Fibroblast of lung (primary cell): ENCODE measurements at places on chromosomes 11 and 22. TPM values are rescaled to one million over a fixed set of nuclear protein-coding genes. Genes with fewer than 3 reads are reported as not detected.

Gene BBOX1
- not detected in 2 replicates for total RNA-seq

Gene CARNS1
- total RNA-seq: under 0.01 and 0.17 TPM in 2 replicates

Gene RFPL2
- total RNA-seq: not detected in 2 replicates

Gene WBP2NL
- 1.3 and 1.8 TPM in 2 replicates for total RNA-seq

Gene MAPK8IP1
- total RNA-seq: 6.6 and 7.4 TPM in 2 replicates

Gene SULT4A1
- total RNA-seq: under 0.01 and 0.50 TPM in 2 replicates

Gene MFNG
- total RNA-seq: under 0.01 TPM in 1 of 2 replicates, not detected in the other

Gene MPST
- total RNA-seq: 51.5 and 76.8 TPM in 2 replicates

Gene C11orf86
- not detected in 2 replicates for total RNA-seq

Gene PDE2A
- total RNA-seq: 0.50 and 0.77 TPM in 2 replicates

Gene CADM1
- 27.7 and 86.0 TPM in 2 replicates for total RNA-seq

Gene ALDH3B1
- total RNA-seq: 24.9 and 57.6 TPM in 2 replicates

Gene SLC22A25
- not detected in 2 replicates for total RNA-seq

Gene MAPK12
- 24.4 and 30.1 TPM in 2 replicates for total RNA-seq

Gene KCNK7
- under 0.01 TPM in 1 of 2 replicates, not detected in the other for total RNA-seq

Gene CFAP300
- 6.4 and 7.9 TPM in 2 replicates for total RNA-seq

Gene PATE4
- total RNA-seq: not detected in 2 replicates

Gene SCGB1A1
- total RNA-seq: not detected in 2 replicates

Gene TREH
- total RNA-seq: not detected in 2 replicates

Gene OR4A16
- not detected in 2 replicates for total RNA-seq

Gene SIK3
- 11.8 and 22.8 TPM in 2 replicates for total RNA-seq

Gene TPP1
- total RNA-seq: 93.7 and 127 TPM in 2 replicates

Gene CARD18
- not detected in 2 replicates for total RNA-seq

Gene TMPRSS5
- total RNA-seq: under 0.01 and 0.17 TPM in 2 replicates

Gene WT1
- 0.26 TPM in 1 of 2 replicates, not detected in the other for total RNA-seq

Gene SLC6A5
- total RNA-seq: not detected in 2 replicates

Gene NCAPD3
- total RNA-seq: 5.9 and 7.4 TPM in 2 replicates

Gene NLRP6
- not detected in 2 replicates for total RNA-seq
